ENCODE measurements at places on chromosomes 7 and 10.

DNA sequence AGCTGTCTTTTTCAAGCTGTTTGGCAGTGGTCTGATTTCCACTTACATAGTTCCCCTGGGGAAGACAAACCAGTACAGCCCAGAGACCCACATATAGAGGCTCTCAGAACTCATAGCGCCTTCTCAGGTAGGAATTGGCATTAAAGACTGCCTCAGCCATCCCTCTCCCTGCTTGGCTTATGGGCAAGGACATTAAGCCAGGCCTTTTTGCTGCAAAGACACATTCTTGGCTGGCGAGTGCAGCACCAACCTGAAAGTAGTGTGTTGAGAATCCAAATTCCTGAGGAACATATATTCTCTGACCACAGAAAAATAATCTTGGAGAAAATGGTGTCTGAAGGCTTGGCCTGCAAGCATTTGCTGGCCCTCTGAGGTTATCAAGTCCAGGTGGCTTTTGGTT lies 39.2 kb upstream of the HPS1 start:
- no peak for DNase-seq

DNA sequence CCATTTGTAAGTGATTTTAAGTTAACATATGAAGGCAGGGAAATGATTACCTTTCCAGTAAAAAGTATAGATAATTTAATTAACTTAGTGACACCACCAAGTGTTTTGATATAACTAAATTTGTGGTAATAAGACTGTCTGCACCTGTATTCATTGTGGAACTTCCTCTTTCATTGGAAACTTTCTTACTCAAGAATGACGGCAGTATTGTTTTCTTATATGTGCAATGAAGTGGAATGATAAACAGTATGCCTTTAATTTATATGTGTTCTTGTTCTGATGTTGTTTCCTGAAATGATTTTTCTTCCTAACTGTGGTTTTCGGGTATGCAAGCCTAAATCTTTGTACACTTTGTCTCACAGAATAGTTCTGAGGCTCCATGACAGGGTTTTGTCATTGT lies 46.4 kb downstream of the CASD1 start:
- no peak for DNase-seq

DNA sequence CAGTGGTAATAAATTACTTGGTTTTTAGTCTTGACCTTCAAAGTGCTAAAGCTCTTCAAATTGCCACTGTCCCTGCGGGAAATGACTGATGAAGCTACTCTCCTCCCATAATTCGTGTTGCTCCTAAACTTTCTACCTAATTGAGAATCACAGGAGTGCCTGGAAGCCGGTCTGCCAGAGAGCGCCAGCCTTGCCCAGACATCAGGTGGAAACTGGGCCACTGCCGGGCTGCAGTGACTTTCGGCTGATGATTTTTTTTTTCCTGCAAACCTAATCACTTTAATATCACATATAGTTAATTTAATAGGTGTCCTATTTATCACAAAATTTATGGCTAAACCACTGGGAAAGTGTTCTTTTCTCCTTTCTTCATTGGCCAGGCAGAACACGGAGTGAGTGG lies 59.6 kb upstream of the UBE3C start:
- no peak for DNase-seq

DNA sequence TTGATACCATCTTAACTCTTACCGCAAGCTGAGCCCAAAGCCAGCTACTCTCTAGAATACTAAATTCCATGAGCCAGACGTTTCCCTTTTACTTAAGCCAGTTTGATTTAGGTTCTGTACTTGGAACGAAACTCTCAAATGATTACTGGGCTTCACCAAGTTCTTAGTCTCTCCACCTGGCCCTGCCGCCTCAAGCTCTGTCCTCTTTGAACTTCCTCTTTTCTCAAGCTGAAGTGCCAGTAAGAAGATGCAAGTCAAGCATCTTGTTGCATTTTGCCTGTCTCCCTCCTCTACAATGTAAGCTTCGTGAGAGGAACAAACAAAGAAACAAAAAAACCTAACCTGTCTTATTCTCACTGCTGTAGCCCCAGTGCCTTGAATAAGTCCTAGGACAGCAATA lies 358.2 kb upstream of the NPVF start:
- DNase-seq, result no peak

DNA sequence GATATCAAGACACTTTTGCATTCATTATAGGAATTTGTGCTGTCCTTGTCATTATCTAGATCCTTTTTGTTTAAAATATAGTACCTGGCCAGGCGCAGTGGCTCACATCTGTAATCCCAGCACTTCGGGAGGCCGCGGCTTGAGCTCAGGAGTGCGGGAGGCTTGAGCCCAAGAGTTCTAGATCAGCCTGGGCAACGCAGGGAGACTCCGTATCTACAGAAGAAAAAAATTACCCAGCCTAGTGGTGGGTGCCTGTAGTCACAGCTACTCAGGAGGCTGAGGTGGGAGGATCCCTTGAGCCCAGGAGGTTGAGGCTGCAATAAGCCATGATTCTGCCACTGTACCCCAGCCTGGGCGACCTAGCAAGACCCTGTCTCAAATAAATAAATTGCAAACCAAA lies 621 bp upstream of the MORN4 start:
- peak; percentile 15 for DNase-seq

- DNase-seq, result no peak
Measured at GRCh38 chr7:88132725-88133124, 87.1 kb downstream of the SRI start.

- DNase-seq, result no peak
Measured at GRCh38 chr7:114723308-114723707, 198.6 kb upstream of the MDFIC start.

- no peak for DNase-seq
Measured at GRCh38 chr7:111752022-111752582, 189.8 kb upstream of the IMMP2L start.

GRCh38 chr7:32577421-32577820 lies 82.1 kb downstream of the AVL9 start:
- DNase-seq, result no peak

DNA sequence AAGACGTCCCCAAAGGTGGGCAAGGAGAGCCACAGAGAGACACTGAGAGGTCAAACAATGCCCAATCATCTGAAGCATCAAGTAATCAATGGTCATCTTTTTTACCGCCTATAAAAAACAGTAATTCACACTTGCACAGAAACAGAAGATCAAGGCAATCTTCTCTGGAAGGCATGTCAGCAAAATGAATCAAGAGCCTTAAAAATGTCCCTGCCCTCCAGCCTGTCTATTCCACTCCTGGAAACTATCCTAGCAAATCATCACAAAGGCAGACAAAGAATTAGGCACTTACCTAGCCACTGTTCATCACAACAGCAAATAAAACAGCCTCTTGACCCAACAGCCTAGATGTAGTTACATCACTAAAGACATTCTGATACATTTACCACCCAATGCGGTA lies 48.9 kb downstream of the FAM53B start:
- DNase-seq, result no peak

GRCh38 chr10:65377687-65378086 lies 1548.1 kb upstream of the LRRTM3 start:
- DNase-seq, result no peak

- DNase-seq, result no peak
Measured at GRCh38 chr7:18756378-18757050, 261.0 kb downstream of the HDAC9 start.

DNA sequence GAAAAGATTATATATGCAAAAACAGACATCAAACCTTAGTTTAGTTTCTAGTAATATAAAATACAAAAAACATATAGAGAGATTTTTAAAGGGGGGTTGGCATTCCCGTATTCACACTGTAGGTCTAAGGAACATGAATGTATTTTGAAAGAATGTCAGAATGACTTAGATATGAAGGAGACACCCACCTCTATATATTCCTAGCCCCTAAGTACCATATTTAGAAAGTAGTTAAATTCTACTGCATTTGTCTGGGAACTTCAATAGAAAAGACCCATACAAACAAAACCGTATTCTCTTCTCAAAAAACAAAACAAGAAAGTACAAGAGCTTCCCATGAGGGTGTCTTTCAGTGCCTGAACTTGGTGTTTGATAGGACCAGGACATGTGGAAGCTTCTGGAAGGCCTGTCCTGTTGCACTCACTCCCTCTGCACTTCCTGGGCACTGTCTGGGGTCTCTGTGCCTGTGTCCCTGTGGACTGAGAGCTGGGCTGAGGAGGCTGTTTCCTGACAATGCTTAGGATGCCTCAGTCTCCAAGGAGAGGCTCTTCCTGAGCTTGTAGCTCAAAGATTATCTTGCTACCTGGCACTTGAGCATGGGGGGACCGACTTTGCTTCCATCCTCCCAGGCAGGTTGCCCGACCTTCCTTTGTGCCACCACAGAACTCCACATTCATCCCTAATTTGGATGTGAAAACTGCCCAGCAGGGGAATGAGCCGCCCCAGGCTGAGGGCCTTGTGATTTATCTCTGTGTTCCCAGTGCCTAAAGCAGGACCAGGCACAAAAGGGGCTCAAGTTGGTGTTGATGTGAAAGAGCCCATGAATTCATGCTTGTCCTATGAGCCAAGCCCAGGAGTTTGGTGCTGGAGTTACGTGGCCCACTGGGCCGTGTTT lies 44.4 kb upstream of the KLF6 start:
- no peak for DNase-seq

GRCh38 chr10:96376483-96376882 lies 17.7 kb upstream of the OPALIN start:
- DNase-seq, result no peak

DNA sequence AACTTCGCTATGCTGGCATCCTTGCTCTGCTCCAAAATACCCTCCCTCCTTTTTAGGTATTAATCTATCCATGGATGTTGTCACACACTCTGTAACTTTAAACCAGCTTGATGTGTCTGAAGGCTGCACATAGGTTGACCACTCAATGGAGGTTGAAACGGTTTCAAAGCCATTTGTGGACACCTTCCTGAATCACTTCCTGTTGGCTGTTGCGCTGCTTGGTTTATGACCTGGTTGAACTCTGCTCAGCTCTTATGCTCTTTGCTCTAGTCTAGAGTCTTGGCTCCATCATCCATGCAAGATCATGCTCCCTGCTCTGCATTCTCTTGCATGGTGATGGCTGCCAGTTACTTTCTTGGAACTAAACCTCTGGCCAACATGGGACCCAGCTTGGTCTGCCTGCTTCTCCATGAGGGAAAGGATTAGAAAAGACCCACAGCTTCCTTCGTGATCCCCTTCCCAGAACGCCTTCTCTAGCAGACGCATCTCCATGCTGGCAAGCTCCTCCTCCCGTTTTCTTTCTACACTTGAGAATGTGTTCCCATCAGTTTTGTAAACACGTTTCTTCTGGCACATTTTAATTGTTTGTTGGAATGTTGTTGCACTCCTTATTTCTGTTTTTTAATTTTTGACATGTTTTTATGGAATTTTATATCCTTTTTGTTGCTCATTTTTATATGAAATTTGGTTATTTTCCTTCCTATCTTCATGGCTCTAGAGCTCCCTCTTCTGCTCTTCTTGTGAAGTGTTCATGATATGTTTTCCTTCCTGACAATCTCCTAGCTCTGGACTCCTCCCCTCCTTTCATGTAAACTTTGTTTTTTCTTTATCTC lies 149.8 kb downstream of the XPNPEP1 start:
- DNase-seq, result no peak

DNA sequence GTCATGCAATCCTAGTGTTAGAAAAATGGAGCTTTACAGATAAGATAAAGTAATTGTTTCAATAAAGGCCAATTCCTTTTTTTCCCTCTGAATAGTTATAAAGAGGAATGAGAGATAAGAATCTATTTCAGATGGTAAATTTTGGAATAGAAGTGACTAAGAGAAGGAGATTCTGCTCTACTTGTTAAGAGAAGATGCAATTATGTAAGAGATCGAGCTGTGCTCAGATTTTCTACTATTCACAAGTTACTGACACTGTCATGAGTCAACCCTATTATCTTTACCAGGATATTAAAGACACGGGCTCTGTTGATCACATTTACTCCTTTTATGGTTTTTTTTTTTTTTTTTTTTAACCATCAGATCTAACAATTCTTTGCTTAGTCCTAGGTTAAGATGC lies 511.3 kb downstream of the ARL4A start:
- DNase-seq, result no peak

- DNase-seq, result no peak
Measured at GRCh38 chr10:91761721-91762120, 36.5 kb upstream of the TNKS2 start.

DNA sequence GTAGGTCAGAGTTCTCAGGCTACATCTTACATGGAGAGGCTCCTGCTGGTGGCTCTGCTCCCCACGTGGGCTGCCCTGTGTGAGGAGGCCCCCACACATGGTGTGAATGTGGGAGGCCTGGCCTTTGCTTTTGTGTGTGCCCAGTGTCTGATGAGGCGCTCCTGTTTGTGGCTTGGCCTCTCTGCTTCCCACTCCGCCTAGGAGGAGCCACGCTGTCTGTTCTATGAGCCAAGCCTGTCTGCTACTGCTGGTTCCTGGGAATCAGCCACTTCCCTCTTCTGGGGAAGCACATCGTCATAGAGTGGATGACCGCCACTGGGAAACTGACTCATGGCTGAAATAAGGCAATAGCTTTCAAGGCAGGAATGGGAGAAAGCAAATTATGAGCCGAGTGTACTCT lies 87.1 kb downstream of the CYP26A1 start:
- DNase-seq, result no peak

DNA sequence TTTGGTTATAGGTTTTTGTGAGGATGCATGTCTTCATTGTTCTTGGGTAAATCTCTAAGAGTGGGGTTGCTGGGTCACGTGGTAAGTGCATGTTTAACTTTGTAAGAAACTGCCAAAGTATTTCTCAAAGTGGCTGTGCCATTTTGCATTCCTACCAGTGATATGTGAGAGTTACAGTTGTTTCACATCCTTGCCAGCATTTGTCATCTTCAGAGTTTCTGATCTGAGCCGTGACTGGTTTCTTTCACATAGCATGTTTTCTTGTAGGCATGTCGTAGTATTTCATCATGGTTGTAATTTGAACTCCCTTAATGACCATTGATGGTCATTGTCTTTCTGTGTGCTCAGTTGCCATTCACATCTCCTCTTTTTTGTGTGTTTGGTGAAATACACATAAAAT lies 286.0 kb downstream of the RNLS start:
- no peak for DNase-seq

GRCh38 chr7:19248115-19248514 lies 102.9 kb upstream of the FERD3L start:
- no peak for DNase-seq

DNA sequence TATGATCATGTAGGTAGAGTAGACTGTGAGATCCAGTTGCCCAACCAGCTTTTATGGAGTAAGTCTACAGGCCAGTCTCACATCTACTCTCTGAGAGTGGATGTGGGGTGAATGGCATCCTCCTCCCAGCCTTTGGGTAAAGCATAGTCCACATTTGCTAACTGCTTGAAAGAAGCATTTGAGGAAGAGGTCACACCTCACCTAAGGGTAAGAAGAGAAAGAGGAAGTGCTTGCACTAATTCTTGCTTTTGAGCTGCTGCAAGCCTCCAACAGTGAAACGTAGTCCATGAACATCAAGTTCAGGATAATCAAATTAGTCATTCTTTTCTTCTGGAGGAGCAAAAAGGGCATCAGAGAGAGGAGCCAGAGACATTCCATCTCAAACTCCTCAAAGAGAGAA lies 93.9 kb upstream of the AGR3 start:
- DNase-seq, result no peak

GRCh38 chr10:96608805-96609204 lies 22.0 kb upstream of the TM9SF3 start:
- no peak for DNase-seq

- DNase-seq, result no peak
Measured at GRCh38 chr7:39161903-39162302, 184.2 kb downstream of the POU6F2 start.

GRCh38 chr7:45909561-45909960 lies 11.5 kb downstream of the IGFBP3 start:
- DNase-seq, result no peak

GRCh38 chr10:52283174-52283573 lies 30.9 kb upstream of the DKK1 start:
- DNase-seq, result no peak

GRCh38 chr10:51915031-51915542 lies 215.7 kb upstream of the CSTF2T start:
- no peak for DNase-seq

Data from DMS153 (cell line).